ENCODE measurements at places on chromosomes 11 and 22.

- DNase-seq = no peak
Measured at GRCh38 chr11:93560199-93560932, 17.2 kb upstream of the SMCO4 start.

DNA sequence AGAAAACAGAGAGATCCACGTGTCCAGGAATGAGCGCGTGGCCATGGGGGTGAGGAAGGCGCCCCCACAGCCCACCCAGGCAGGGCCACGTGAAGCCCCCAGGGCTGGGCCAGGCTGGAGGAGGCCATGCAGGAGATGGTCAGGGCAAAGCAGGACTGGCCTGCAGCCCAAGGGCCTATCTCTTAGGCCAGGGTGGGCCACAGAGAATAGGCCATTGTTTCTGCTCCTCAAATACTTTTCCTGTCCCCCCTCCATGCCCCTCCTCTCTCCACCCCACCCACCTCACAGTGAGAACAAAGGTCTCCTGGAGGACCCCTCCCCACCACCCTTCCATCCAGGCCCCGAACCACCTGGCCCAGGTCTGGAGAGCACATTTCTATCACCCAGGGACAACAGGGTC lies 8.3 kb upstream of the CDC42EP1 start:
- DNase-seq = no peak

GRCh38 chr11:1503708-1504104 lies 17.1 kb upstream of the MOB2 start:
- no peak for DNase-seq

GRCh38 chr11:36498721-36499120 lies 11.4 kb downstream of the TRAF6 start:
- no peak for DNase-seq

DNA sequence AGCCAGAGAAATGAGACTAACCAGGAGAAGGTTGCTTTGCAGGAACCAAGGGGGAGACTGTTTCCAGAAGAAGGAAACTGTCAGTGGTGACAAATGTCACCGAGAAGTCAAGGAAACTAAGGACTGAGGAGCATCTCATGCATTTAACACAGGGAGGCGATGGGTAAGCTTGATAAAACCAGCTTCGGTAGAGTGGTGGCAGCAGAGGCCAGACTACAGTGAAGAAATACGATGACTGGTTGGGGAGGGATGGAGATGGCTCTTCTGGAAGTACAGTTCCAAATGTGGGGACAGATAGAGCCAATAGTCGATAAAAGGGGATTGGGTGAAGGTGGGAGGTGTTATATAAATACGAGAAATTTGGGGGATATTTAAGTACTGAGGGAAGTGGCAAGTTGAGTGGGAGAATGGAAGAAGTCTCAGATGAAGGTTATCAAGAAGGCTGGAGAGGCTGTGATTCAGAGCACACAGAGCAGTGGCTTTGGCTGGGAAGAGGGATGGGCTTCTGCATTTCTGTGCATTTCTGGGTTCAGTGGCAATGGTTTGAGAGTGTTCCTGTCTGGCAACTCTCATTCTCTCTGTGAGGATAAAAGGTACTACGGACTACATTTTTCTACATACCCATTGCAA lies 29.2 kb downstream of the SC5D start:
- DNase-seq = no peak

DNA sequence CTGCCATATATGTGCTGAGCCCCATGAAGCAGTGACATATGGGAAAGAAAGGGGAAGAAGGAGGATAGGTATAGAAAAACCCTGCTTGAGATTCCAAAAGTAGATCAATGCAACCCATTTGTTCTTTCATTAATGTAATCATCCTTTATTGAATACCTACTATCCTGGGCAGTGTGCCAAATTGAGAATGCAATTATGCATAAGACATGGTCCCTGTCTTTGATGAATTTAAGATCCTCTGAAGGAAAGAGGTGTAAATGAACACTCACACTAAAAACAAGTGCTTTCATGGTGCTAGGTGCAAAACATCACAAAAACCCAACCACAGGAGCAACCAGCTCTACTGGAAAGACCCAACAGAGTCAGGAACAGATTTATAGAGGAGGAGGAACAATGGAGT lies 29.7 kb downstream of the FLI1 start:
- no peak for DNase-seq

DNA sequence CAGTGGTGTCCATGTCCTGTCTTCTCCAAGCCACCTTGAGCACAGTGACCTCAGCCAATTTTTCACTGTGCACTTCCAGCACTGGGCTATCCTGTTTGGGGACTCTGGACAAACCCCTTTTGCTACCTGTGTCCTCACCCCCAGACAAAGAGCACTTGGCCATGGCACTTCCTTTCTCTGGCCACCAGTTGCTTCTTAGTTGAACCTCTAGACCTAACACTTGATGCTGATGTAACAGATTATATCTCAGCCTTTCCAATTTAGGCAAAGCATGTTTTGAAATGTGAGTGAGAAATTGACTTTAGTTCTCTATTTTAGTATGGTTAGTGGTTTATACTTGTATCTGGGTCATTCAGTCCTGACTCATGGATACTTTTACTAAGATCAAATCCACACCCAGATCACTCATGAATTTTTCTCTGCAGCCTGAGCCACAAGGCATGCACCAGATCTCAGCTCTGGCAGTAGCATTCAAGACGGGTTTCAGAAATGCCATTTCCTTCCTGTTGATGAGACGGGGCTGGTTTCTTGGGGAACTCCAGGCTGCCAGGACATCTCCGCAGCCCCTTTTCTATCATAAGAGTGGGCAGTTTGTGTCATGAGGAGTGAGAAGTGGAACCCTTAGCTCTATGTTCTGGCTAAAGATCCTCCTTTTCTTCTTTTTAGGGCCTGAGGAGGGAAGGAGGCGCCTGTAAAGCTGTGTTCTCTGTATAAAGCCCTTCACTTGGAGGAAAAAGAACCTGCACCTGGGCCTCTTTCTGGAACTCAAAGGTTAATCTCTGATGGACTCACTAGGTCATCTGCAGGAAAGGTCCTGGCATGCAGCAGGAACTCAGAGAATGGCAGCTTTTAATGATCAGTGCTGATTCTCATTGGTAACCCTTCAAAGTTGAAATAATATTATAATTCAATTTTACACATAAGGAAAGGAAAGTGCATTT lies 185.6 kb upstream of the TENM4 start:
- no peak for DNase-seq

DNA sequence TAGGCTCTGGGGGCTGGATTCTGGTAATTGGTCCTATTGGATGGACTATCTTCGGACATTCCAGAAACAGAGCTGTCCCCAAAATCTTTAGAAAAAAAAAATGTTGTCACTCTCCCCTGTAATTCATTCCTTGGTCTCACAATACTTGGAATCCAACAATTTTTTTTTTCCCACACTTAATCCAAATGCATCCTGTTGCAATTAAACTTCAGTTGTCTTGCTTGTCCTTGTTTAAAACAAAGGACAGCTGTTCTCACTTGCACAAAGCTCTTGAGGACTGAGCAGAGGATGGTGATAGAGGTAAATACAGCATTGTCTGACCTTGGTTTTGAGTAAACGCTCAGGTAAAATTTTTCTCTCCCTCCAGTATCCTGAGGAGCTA lies 75.3 kb downstream of the SC5D start:
- DNase-seq = no peak

DNA sequence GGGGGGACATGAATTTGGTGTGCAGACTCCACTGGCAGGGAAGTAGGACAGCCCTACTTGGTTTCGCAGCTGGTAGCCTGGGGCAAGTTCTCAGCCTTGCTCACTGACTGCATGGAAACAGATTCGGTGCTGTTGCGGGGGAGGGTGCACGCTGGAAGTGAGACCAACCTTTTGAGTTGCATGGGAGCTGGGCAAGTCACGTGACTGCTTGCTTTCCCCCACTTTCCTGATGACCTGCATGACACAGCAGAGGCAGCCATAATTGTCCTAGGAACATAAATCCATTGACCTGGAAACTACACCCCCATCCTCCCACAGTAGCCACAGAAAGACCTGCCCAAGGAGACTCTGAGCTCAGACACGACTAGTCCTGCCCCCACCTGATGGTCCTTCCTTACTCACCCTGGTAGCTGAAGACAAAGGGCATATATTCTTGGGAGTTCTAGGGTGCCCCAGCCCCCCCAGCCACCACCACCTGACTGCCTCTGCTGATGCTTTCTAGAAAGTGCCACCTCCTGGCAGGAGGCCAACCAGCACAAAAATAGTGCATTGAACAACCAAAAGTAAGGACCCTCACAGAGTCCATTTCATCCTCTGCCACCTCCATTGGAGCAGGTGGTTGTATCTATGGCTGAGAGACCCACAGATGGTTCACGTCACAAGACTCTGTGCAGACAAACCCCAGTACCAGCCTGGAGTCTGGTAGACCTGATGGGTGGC lies 4.1 kb upstream of the HBG2 start:
- no peak for DNase-seq

DNA sequence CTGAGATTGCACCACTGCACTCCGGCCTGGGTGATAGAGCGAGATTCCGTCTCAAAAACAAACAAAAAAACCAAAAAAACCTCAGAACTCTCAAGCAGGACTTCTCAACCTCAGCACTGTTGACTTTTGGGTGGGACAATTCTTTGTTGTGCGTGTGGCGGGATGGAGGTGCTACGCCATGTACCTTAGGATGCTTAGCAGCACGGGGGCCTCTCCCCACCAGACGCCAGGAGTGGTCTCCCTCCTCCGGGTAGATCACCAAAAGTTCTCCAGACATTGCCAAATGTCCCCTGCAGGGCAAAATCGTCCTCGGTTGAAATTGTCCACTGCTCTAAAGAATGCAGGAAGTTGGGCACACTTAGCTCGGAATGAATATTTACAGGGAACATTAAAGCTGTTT lies 26.9 kb upstream of the ATXN10 start:
- DNase-seq = no peak

GRCh38 chr22:27129266-27129665 lies 471.9 kb downstream of the MIAT start:
- DNase-seq = no peak

DNA sequence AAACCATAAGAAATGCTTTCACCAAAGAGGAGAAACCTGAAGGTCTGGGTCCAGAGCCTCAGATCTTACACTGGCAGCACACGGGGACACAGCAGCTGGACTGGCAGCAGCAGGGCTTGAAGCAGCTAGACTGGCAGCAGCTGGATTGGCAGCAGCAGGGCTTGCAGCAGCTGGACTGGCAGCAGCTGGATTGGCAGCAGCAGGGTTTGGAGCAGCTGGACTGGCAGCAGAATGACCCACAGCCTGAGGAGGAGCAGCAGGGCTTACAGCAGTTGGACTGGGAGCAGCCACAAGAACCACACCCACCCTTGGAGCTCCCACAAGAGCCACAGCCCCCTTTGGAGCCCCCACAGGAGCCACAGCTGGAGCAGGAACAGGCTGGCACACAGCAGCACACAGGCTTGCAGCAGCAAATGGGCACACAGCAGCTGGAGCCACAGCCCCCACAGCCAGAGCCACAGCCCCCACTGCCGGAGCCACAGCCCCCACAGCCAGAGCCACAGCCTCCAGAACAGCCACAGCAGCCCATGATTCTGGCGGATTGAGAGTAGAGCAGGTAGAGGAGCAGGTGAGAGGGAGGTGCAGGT lies at the start of gene KRTAP5-11:
TSS of gene KRTAP5-11 (minus strand) at position 567 of the 587 bp plus-strand sequence. CDS start at position 529, 38 bp downstream.
- DNase-seq = no peak

DNA sequence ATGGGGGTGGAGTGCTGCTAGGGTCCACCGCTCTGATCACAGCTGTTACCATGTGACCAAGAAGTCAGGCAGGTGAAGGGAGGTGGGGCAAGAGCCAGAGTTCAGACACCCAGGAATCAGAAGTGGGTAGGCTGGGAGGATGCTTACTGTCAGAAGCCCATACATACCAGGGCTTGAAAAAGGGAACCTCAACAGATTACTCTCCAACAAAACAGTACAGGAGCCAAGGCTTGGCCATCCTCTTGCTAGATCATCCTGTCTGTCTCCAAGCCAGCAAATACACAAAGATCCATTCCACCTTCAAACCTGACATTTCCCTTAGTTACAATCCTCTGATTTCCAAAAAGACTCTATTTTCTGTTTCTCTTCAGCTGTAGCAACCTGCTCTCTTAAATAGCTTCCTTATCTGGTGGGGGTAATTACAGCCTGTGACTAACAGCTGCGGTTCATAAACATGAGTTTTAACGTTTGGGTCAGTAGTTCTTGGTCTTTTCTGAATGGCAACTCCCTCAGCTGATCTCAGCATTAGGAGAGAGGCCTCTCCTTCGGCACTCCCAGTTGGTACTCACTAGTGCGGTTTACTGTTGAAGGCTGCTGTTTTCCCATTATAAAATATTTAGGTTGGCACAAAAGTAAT lies 31.1 kb upstream of the WT1 start:
- DNase-seq = no peak

GRCh38 chr11:19938169-19938856 lies 222.0 kb downstream of the DBX1 start:
- DNase-seq = peak; percentile 5

DNA sequence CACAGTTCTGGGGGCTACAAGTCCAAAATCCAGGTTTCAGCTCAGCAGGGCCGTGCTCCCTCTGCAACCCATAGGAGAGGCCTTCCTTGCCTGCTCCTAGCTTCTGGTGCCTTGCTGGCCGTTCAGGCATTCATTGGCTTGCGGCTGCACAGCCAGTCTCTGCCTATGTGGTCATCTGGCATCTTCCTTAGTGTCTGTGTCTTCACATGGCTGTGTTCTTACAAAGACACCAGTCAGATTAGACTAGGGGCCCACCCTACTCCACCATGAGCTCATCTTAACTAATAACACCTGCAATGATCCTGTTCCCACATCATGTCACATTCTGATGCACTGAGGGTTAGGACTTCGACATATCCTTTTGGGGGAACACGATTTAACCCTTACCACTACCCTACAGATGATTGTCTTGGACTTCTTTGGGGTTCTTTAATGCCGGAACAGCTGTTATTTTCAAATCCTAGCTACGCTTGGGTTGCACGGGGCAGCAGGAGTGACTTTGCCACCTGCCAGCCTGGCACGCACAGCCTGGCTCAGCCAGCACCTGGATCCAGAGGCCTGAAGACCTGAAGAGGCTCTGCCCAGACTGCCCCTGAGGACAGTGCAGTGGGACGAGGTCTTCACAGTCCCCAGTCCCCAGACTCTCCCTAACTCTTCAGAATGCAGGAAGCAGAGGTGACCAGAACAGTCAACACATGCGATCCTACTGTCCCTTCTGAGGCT lies 7.7 kb upstream of the NEAT1 start:
- DNase-seq = no peak

GRCh38 chr11:29937526-29937925 lies 79.3 kb downstream of the KCNA4 start:
- no peak for DNase-seq

GRCh38 chr22:35102663-35103062 lies 36.7 kb downstream of the ISX start:
- DNase-seq = no peak

GRCh38 chr22:33894515-33894914 lies 25.8 kb downstream of the LARGE1 start:
- DNase-seq = no peak

DNA sequence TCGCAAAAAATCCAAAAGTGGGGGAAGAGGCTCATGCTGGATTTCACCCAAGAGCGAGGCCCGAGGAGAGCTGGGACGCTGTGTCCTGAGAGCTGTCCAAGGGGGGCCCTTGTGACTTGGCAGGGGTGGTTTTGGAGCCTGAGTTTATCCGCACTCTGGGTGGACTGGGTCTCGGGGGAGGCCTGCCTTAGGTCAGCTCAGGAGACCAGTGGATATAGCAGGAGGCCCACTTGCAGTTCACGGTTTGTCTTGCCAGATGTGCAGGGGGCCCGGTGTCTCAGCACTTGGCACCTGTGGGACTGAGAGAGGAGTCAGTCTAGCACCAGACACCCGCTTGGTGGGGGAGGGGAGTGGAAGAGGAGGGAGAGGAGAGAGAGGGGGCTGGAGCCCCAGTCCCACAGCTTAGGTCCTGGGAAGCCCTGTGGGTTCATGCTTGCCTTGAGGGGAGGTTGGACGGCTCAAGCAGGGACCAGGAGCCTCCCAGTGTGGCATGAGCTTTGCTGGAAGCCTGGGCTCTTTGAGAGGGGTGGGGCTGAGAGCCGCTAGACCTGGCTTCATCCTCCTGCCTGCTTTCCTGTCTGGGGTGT lies 33.4 kb downstream of the PARVB start:
- no peak for DNase-seq

All from effector memory CD8-positive, alpha-beta T cell (primary cell).